ENCODE measurements at places on chromosomes 12 and 14.
A peak's percentile ranks its signal among the peaks of the same experiment; 100 is the strongest.

DNA sequence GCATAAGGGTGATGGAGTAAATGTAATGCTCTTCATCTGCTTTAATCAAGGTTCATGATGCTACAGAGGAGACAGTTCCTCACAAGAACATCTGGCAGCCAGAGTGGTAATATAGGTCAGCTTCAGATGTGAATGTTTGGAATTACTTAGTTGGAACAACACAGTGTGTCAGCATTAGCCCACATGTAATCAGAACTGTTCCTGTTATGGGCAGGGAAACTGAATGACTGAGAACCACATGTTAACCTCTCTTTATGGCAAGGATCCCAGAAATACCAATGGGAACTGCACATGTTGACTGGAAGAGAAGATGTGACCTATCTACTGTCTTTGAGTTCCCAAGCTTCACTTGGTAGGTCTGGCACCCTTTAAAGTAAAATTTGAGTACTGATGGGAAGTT lies 390.1 kb upstream of the PDE3A start:
- DNase-seq = no peak

DNA sequence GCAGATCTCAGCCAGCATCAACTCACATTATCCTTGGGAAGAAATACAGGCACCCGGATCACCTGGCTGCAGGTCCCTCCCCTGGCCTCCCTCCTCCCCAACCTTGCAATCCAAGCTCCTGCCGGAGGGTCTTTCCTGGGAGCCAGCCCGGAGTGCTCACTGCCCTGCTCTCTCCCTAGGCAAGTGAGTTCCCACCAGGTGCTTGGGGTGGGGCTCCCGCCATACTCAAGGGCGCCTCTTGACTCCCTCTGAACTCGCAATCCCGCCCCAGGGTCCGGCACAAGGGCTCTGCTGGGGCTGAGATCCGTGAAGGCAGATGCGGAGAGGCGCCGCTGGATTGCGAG lies 1.2 kb upstream of the CEP170B start:
- no peak for DNase-seq

DNA sequence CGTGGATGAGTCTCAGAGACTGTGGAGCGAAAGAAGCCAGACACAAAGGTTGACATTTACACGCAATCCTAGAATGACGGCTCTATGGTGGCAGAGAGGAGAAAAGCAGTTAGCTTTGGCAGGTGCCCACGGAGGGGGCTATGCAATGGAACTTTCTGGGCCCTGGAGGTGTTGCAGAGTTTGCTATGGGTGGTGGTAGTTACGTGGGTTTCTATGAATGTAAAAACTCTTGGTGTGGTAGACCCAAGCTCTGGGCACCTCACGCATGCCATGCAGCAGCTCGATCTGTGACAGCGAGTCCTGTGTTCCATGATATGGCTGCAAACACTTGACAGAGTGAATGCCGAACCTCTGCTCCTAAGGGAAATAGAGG lies 5.0 kb upstream of the INF2 start:
- DNase-seq = no peak

DNA sequence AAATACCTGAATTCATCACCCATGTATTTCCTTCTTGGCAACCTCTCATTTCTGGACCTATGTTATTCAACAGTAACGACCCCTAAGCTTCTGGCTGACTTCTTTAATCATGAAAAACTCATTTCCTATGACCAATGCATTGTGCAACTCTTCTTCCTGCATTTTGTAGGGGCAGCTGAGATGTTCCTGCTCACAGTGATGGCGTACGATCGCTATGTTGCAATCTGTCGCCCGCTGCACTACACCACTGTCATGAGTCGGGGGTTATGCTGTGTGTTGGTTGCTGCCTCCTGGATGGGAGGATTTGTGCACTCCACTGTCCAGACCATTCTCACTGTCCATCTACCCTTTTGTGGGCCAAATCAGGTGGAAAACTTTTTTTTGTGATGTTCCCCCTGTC lies 356 bp downstream of the OR4Q2 start:
- DNase-seq = no peak

- no peak for DNase-seq
Measured at GRCh38 chr12:16675438-16675837, 69.5 kb upstream of the LMO3 start.

DNA sequence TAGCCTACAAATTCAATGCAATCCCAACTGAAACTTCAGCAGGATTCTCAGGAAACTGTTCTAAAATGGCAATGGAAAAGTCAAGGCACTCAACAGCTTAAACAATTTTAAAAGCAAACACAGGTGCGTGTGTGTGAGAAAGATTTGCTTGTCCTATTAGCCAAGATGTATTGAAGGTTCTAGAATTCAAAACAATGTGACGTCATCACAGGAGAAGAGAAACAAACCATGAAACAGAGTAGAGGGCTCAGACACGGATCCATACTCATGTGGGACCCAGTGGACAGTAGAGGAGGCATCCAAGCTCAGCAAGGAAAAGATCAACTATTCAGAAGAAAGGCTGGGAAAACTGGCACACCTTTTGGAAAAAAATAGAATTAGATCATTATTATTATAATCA lies 152.8 kb upstream of the DHRS4 start:
- no peak for DNase-seq

GRCh38 chr12:7142056-7142644 lies 12.0 kb downstream of the CLSTN3 start:
- no peak for DNase-seq

GRCh38 chr12:117919479-117919878 lies 49.3 kb downstream of the KSR2 start:
- DNase-seq = no peak

GRCh38 chr12:125346362-125346761 lies 281.1 kb downstream of the AACS start:
- DNase-seq = no peak

- DNase-seq = no peak
Measured at GRCh38 chr14:26463136-26463535, 134.7 kb downstream of the NOVA1 start.

GRCh38 chr12:76407710-76408109 lies 59.5 kb upstream of the BBS10 start:
- DNase-seq = no peak

- DNase-seq = no peak
Measured at GRCh38 chr12:100346660-100347059, 10.2 kb upstream of the SLC17A8 start.

DNA sequence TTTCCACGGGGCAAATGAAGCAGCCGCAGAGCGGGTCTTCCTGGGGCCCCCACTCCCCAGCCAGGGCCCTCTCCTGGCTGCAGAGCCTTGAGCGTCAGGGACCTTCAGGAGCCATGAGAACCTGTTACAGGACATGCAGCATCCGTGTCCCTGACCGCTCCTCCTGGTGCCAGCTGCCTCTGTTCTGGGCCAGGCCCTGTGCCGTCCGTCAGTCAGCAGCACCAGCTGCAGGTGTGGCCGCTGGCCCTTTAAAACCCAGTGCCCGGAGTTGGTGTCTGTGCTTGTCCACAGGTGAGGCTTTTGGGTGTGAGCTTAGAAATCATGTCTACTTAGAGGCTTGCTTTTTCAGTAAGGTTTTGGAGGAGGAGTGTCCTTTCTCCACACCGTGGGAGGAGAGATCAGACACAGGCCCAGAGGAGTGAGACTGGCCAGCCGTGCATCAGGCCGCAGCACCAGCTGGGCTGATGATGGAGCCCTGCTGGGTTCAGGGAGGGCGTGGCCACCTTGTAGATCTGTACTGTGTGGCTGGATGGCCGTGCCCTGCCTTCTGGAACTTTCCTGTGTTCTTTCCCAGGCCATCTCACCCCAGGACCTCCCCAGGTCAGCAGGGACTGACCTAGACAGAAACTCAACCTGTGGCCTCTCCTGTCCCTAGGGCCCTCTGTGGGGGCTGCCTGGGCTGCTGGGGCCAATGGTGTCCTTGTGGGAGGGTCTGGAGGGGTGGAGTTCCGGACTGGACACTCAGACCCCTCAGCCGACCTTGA lies 27.1 kb downstream of the AACS start:
- DNase-seq = no peak

DNA sequence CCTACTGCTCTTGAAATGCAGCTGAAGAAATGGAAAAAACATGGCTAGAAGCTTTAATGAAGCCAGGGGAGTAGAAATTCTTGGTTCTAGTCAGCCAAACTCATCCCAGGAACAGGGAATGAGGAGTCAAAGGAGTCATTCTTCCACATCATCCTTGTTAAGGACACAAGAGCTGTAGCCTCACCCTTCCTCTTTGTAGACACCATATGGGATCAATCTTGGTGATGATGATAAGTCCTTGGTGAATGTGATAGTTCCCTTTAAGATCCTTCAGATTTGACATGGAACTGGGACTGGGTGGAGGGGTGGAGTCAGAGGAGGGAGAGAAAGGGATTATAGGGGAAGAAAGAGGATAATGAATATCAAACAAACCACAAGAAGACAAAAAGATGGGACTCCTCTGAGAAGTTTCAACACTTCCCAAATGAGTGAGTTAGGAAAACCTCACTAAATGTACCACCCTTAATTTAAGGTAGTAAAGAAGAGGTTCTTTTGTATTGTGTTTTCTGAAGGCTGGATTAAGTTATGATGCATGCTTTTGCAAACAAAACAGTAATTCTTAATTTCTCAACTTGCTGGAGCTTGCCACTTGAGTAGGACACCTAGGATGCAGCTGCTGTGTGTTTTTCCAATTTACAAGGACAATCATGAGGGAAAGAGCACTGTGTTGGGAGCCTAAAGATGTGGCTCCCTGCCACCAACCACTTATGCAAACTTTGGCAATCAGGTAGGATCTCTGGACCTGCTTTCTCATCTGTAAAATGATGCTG lies 104.0 kb downstream of the WIF1 start:
- no peak for DNase-seq

GRCh38 chr12:112149596-112149995 lies 24.2 kb downstream of the TRAFD1 start:
- no peak for DNase-seq

DNA sequence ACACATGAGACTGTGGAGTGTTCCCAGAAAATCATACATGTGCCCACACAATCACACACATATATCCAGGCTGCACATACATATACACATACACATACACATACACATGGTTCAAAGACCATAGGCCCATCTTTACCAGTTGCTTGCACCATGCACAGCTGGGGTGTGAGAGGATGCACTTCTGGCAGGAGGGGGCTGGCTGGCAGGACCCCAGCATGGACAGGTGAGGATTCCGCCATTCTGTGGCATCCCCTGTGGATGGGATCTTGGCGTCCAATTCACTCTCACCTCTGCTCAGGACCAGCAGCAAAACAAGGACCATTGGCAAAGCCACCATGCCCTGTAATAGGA lies 7.0 kb downstream of the ITGB7 start:
- DNase-seq = no peak

- DNase-seq = no peak
Measured at GRCh38 chr12:93737457-93738198, 60.5 kb downstream of the CRADD start.

DNA sequence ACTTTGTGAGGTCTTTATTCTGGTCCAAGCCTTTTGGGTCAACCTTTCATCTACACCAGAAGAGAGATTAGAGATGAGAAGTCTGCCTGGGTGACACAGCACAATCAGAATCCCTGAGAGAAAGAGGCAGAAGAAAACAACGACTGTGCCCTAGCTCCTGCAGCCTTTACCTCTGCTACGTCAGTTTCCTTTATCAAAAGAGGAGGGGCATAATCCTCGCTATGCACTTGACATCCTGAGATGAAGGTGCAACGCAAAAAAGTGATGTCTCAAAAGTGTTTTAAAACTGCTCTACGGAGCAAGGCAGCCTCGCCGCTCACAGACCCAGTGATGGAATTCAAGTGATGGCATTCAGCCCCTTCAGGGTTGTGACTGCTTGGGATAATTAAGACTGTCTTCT lies 21.7 kb downstream of the ZDHHC22 start:
- DNase-seq = no peak

DNA sequence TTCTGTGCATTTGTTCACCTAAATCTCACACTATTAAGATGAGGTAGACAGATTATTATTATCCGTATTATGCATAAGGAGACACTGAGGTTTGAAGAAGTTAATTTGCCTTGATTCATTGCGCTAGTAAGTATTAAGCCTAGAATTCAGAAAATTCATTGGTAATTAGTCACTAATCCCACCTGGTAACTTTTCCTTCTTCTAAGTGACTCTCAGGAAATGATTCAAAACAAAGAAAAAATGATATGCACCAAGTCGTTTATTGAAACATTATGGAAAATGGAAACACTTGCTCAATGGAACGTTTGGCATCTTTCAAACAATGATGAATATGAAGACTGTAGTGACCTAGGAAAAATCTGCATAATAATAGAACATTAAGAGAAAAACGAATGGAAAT lies 15.2 kb downstream of the RFX4 start:
- no peak for DNase-seq

- DNase-seq = no peak
Measured at GRCh38 chr14:54785778-54786770, 116.6 kb downstream of the GCH1 start.

- no peak for DNase-seq
Measured at GRCh38 chr12:12668005-12668404, 28.0 kb downstream of the GPR19 start.

DNA sequence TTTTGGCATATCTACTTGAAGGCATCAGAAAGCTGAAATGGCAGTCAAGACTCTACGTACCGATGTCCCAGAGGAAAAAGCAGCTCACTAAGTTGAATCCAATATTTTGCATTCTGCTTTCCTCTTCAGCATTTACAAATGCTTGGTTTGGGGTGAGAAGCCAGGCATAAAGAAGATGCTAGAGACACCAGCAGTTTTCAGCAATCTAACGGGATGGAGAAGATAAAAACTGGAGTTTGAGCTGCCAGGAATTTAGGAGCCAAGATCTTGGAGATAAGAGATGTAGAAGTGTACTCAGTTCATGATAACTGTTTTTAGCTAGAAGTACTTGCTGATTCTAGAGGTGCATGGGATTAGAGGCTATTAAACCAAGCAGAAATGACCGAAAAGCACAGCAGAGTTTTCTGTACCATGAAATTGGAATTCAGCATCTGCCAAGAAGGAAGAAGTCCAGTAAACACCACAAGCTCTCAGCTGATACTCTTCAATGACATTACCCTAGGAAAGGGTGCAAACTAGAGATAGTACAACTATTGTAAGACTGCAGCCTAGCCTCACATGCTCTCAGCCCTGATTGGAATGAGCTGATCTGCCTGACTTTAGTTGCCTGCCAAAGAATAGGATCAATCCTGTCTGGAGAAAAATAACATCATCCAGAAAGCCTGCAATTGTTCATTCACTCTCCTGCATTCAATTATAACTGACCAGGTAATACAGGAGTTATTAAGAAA lies 7.4 kb upstream of the ALDH1L2 start:
- DNase-seq = no peak

- DNase-seq = no peak
Measured at GRCh38 chr14:36661506-36662257, at the start of gene PAX9. TSS of gene PAX9 (plus strand) at chr14:36661860. CDS start at chr14:36662090, 230 bp downstream.

- DNase-seq = peak; percentile 62
Measured at GRCh38 chr14:39114073-39114838, at the start of gene GEMIN2. TSS of gene GEMIN2 (plus strand) at chr14:39114323. CDS start at chr14:39114339, 16 bp downstream.

Data from esophagus squamous epithelium (tissue), 5 donors.